ENCODE measurements at places on chromosomes 11 and 22.
A peak's percentile ranks its signal among the peaks of the same experiment; 100 is the strongest.

DNA sequence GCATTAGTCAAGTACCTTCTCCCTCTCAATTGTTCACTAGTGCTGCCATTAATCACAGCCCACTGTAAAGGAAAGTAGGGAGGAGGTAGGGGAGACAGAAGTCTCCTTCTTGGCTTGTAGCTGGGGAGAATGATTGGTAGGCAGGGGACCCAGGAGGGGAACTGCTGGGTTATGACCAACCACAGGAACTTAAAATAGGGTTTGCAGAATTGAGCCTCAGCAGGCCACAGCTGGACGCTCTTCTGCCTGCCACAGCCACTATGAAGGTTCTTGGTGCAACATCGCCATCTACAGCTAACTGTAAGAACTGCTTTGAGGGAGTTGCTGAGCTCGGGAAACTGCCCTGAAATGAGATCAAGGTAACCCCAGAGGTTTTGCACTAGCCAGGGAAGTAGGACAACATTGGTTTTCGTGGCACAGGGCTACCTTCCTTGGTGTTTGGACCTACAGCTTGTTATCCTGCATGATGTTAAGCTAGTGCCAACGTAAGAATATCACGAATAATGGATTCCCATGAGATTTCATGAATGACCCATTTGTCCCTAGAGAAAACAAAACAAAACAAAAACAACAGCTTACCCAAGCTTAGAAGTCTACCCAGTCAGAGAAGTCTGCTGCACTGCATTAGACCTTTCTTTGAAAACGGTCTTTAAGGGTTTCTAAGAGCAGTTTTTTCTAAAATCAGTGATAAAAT lies 787.1 kb upstream of the API5 start:
- DNase-seq, result no peak

DNA sequence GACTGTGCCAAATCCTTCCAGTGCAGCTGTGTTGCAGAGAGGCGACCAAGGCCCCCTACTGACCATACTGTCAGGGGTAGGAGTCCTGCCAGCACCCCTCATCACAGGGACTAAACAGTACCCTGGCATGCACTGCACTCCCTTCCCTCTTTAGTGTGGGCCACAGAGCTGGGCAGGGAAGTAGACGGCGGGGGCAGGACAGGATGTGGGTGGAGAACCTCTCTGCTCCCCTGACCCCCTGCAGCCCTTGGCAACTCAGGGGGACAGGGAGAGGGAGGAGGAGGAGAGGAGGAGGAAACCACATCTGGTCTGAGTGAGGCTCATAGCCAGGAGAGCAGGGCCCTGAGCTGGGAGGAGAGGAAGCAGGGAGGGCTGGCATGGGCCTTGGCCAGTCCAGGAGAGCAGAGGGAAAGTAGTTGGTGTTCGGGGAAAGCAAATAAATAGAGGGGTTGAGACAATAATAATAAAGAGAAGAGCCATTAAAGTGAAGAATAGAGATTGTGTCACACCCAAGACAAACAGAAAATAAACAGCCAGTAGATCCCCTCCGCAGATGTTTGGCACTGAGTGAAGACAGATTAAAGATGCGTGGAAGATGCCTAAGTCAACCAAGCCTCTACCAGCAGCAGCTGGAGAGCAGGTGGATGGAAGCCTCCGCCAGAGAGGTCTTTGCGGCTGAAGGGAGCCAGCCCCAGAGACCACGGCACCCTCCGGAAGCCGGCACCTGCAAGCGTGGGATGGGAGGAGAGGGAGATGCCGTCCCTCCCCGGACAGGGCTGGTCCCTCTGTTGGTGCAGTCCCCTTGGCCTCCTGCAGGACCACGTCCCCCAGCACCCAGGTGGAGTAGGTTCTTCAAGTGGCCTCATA lies 61.5 kb downstream of the RPUSD4 start:
- no peak for DNase-seq

- DNase-seq, result peak; percentile 25
Measured at GRCh38 chr11:90250970-90251369, 28.1 kb upstream of the CHORDC1 start.

GRCh38 chr11:31150011-31150410 lies 219.5 kb downstream of the DCDC1 start:
- DNase-seq, result no peak

DNA sequence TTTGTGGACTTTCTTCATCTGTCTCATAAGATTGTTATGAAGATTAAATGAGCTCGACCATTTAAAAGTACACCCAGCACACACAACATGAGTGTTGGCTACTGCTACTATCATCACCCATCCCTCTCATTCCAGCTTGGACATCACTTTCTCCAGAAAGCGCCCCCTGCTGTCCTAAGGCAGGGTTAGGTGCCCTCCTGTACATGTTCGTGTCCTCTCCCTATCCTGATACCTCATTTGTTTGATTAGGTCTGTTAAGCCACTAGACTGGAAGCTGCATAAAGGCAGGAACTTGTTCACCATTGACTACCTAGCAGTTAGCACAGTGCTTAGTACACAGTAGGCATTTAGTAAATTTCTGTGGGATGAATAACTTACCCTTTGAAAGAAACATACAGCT lies 85.5 kb downstream of the ENTHD1 start:
- DNase-seq, result peak; percentile 25

DNA sequence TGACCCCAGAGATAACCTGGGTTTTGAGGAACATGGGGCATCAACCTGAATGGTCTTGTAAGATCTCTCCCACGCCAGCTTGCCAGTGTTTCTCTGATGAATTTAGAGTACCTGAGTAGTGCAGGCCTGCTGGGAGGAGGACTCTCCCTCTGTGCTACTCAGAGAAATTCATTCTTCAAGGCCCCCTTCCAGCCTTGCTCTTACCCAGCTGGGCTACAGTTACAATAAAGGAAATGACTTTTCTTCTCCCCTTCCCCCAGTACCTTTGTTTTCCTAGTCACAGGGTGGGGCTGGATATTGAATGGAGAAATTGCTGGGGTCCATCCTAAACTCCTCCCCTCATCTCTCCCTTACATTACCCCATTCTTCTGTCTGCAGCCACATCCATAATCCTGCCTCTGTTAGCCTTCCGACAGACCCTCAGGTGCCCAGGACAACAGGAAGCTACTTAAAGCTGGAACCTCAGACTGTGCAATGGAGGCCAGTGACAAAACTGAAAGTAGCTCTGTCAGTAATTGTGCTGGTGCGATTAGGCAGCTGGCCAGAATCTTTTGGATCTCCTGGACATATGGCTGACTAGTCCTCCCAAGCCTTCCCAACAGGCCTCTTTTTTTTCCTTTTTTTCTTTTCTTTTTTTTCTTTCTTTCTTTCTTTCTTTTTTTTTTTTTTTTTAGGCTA lies 17.4 kb downstream of the LIMK2 start:
- no peak for DNase-seq
